ENCODE measurements at places on chromosomes 16 and 17.

DNA sequence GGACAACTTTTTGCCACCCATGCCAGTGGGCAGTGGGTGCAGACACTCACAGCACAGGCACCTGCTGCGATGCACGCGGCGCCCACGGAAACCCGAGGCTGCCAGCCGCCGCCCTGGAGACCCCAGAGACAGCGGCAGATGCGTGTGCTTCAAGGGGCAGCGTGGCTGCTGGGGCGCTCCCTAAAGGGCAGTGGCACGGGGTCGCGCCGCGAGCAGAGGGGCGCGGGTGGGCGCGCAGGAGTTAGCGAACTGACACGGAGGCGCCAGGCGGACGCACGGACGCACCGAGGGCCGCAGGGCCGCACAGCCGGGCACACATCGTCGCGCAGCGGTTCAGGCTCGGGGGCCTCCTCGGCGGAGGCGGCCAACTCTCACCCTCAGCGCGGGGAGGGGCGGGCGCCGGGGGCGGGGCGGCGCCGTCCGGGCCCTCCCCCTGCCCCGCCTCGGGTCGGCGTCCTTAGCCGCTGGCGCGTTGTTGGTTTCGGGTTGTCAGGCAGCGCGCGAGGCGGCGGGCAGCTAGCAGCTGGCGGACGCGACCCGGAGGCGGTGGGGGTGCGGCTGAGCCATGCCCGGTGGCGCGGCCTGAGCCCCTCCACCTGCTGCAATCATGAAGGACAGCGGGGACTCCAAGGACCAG is at the start of gene KIF19:
TSS of gene KIF19 (plus strand) at position 484 of the 637 bp plus-strand sequence. CDS start at position 608, 124 bp downstream.
- peak; percentile 38 for DNase-seq

DNA sequence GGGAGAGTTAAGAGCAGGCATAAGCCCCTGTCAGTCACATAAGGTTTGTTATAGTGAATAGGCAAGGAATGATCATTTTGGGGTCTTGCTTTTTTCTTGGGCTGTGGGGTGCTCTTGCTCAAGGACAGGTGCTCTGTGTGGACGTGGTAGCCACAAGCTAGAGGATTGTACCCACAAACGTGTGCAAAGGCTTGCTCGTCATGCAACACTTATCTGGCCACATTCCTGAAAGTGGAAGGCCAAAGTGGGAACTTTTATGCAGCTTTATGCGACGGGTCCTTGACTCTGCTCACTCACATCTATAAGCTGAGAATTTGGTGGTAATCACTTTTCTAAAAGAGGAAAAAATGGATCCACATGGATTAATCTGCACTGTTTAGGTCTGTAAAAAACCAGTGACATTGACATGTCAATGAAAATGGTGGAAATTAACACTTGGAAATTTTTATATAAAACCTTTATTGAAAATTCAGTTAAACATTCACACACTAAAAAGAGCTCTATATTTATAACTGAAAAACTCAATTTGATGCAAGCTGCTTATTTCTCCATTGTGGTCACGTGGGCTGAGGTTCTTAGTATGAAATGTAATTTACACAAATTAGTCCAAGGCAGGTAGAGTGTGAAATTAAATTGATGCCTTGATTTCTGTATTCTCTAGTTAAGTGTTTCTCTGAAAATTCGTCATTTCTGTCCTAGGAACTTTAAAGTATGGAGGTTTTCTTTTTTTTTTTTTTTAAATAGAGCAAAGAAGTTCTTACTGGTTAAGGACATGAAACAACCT is 162.3 kb downstream of the MSI2 start:
- no peak for DNase-seq

DNA sequence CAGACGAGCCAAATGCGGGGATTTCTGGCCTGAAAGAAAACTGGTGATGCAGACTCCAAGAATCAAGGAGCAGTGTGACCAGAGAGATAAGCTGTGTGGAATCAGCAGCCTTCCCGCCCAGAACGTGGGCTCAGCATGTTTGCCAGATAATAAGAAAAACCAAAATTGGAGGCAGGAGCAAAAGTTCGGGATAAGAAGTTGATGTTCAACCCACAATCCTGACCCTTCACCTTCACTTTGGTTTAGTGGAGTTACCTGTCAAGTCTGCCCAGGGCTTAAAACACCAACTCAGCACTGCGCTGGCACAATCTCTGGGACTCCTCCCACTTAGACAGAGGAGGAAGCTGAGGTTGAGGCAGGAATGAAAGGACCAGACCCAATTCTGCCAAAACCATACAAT is 3.1 kb downstream of the SLC43A2 start:
- no peak for DNase-seq

DNA sequence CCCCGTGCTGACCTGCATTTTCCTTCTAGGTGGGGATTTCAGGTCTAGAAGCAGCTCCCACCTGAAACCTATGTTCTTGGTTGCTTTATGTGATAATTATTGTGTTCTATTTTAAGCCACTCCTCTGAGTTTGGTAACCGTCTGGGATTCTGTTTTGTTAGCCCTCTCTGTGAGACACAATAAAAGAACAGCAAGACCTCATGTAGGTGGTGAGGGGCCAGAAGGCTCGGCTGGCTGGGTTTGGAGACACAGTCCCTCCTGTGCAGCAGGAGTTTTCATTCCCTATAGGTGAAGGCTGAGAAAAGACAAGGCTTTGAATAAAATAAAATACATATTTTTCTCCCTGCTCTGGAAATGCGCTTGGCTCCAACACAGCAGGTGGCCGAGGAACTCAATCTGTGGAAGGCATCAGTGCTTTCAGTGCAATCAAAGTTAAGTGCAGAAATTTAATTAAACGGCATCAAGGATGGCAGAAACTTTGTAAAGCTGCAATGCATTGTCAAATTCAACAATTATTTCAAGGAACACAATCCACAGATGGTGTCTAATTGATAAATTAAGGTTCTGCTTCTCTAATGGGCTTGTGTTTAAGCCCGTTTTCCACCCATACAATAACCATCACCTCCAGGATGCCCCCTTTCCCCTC is 107.8 kb downstream of the MSI2 start:
- DNase-seq = no peak

Measured in activated CD4-positive, alpha-beta T cell treated with anti-CD3 and anti-CD28 coated beads for 24 hours (primary cell).